Smooth muscle cell of trachea (primary cell): ENCODE measurements at places on chromosomes 2 and 18. TPM values are rescaled to one million over a fixed set of nuclear protein-coding genes. Genes with fewer than 3 reads are reported as not detected.

ACMSD gene
- total RNA-seq = not detected in 2 replicates

DOK6 gene
- total RNA-seq = 1.5 and 5.6 TPM in 2 replicates

TGFBRAP1 gene
- 15.6 and 17.2 TPM in 2 replicates for total RNA-seq

UGT1A1 gene
- total RNA-seq = not detected in 2 replicates

BIRC6 gene
- total RNA-seq = 155 and 169 TPM in 2 replicates

DNAH7 gene
- 0.66 and 2.3 TPM in 2 replicates for total RNA-seq

HOXD9 gene
- total RNA-seq = 0.17 TPM in 1 of 2 replicates, not detected in the other

SERPINB12 gene
- total RNA-seq = not detected in 2 replicates

GNAL gene
- 0.15 and 0.99 TPM in 2 replicates for total RNA-seq

WNT10A gene
- not detected in 2 replicates for total RNA-seq

CNRIP1 gene
- 23.0 and 28.1 TPM in 2 replicates for total RNA-seq

KYNU gene
- 1.2 and 5.3 TPM in 2 replicates for total RNA-seq

SH3RF3 gene
- 4.7 and 8.4 TPM in 2 replicates for total RNA-seq

IL18R1 gene
- 0.44 and 0.66 TPM in 2 replicates for total RNA-seq

GAL3ST2 gene
- total RNA-seq = 0.15 TPM in 1 of 2 replicates, not detected in the other

TCF23 gene
- not detected in 2 replicates for total RNA-seq

TMEFF2 gene
- 1.7 and 2.8 TPM in 2 replicates for total RNA-seq

TLK1 gene
- total RNA-seq = 33.7 and 34.6 TPM in 2 replicates

SEMA4C gene
- total RNA-seq = 25.0 and 27.5 TPM in 2 replicates

CCBE1 gene
- total RNA-seq = 69.0 and 69.4 TPM in 2 replicates

HES6 gene
- total RNA-seq = 1.8 and 2.9 TPM in 2 replicates

ABHD1 gene
- total RNA-seq = under 0.01 and 0.15 TPM in 2 replicates

VWA3B gene
- total RNA-seq = 0.17 TPM in 1 of 2 replicates, not detected in the other

CNGA3 gene
- under 0.01 and 0.17 TPM in 2 replicates for total RNA-seq

PAX3 gene
- not detected in 2 replicates for total RNA-seq

MSH2 gene
- total RNA-seq = 16.4 and 33.0 TPM in 2 replicates

SCYGR4 gene
- not detected in 2 replicates for total RNA-seq

CROCC2 gene
- 0.50 and 1.0 TPM in 2 replicates for total RNA-seq

UGT1A10 gene
- not detected in 2 replicates for total RNA-seq

PLA2R1 gene
- total RNA-seq = 14.1 and 16.5 TPM in 2 replicates

CYP1B1 gene
- 31.1 and 184 TPM in 2 replicates for total RNA-seq

PPP1R1C gene
- 0.33 and 2.2 TPM in 2 replicates for total RNA-seq

GPR35 gene
- total RNA-seq = 0.99 TPM in 1 of 2 replicates, not detected in the other

METAP1D gene
- 6.8 TPM in 2 replicates for total RNA-seq
